ENCODE measurements at places on chromosomes 12 and 14.

GRCh38 chr12:66438601-66439000 lies 136.3 kb downstream of the HELB start:
- DNase-seq = no peak

DNA sequence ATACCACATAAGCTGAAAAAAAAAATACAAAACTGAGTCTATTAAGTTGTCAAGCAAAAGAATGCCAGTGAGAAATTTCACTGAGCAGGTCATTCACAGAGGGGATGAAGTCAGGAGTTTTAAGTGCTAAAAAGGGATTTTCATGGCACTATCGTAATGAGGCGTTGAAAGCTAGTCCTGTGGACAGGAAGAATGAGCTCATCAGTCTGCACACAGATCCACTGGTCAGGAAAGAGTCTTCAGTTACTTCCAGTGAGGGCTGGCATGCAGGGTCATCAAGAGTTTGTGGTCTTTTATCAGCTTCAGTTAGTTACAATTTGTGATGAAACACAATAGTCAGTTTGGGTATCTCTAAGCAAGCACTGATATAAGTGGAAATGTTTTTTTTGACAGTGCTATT lies 88.1 kb upstream of the WSCD2 start:
- no peak for DNase-seq

GRCh38 chr12:12017798-12018197 lies 52.9 kb upstream of the BCL2L14 start:
- no peak for DNase-seq

DNA sequence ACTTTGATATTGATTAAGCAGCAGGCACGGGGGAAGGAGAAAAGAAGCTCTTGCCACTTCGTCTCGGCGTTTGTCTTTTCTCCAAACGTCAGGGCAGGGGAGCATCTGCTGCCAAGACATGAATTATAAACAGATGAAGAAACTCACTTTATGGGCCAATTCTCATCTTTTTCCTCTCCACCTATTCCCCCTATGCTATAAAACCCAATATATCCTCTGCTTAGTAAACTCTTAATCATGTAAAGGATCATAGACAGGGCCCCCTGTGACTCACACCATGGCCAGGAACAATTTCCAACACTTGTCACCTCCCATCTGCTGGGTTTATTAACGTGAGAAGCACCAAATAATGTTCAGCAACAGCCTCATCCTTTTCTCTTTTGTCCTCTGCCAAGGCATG lies 1092.1 kb upstream of the TMEM132C start:
- DNase-seq = no peak

- DNase-seq = no peak
Measured at GRCh38 chr12:95396849-95397468, 77.0 kb upstream of the METAP2 start.

DNA sequence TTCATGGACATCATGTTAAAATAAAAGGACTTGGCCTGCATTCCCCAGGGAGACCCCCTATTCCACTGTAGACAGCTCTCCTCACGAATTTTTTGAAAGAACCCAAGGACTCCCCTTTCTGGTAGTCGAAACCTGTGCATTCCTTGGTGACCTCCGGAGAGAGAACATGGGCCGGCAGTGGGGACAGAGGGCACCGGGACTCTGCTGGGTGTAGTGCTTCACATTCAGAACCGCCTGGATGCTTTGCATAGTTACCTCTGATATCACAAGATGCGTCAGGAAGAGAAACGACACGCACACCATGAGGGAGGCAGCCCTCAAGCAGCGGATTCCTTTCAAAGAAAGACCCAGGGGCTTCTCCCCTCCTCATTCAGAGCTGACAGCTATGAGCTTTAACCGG lies 9.7 kb downstream of the CKAP4 start:
- no peak for DNase-seq

GRCh38 chr14:75909630-75910029 lies 72.2 kb downstream of the TGFB3 start:
- no peak for DNase-seq

- no peak for DNase-seq
Measured at GRCh38 chr12:87796961-87797516, 232.2 kb downstream of the C12orf50 start.

DNA sequence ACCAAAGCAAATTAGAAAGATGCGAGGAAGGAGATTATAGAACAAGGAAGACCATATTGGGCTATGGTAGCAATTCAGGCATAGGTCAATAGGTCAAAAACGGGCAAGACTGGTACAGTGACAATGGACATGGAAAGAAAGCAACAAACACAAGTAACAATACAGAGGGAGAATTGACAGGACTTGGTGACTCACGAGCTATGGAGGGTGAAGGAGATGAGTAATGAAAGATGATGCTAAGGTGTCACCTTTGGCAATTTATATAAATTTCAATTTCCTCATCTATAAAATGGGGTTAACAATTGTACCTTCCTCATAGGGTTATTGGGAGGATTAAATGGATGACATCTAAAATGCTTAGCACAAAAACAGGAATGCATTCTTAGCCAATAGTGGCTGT lies 15.1 kb upstream of the DUSP16 start:
- no peak for DNase-seq

DNA sequence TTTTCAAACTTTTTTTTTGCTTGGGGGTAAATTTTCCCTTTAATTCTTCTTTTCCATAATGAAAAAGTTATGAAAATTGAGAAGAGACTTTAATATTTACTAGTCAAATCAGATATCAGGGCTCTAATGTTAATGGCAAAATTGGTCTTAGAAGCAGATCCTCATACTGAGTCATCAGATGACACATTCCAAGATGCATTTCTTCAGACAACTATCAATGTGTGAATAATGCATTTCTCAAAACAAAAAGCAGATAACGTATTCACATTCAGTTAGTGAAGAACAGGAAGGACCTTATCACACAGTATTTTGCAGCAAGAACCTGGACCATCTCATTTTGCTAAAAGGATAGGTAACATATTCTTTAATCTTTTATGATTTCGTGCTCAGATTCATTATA lies 130.7 kb downstream of the GPHN start:
- DNase-seq = no peak

DNA sequence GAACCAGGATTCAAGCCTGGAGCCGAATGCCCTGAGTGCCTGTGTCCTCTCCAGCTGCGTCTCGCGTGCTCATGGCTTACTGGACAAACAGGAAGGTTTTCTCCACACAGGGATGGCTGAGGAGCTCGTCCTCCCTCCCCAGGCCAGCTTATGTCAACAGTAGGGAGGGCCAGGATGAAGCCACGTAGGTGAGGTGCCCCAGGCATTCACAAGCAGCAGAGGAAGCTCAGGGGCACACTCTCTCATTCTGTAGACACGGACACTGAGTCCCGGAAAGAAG lies 49.3 kb downstream of the TRPV4 start:
- DNase-seq = no peak

- no peak for DNase-seq
Measured at GRCh38 chr12:110165540-110166159, 41.5 kb downstream of the IFT81 start.

DNA sequence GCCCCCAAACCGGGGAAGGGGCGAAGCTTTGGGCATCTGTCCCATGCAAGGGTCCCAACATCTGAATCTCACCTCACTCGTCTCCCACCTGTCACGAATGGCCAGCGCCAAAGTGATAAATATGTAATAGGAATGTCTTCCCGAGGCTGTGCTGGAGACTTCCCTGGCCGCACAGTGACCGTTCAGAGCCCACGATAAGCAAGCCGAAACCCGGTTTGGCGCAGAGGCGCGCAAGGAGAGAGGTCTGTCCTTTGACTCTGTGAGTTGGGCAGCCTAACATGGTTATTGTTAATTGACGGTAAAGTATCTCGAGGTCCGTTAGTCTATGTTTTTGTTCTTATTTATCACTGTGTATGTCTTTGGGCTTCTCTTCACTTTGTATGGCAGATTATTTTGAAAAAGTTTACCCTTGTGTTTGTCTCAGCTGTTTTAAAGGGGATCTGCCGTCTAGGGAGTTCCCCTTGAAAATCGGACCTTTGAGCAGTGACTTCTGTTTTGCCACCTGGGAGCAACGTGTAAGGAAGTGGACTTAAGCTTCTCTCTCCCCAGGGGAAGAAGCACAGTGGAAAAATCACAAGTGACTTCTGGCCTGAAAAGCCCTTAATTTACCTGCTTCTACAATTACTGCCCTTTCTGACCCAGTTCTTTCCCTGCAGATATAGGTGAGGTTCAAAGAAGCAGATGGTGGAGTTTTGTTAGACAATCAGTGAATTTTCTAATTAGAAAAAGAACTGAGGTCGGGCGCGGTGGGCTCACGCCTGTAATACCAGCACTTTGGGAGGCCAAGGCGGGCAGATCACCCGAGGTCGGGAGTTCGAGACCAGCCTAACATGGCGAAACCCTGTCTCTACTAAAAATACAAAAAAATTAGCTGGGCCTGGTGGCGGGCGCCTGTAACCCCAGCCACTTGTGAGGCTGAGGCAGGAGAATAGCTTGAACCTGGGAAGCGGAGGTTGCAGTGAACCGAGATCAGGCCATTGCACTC lies 1.1 kb upstream of the TM9SF1 start:
- DNase-seq = no peak

GRCh38 chr14:47332106-47332505 lies 343.3 kb downstream of the MDGA2 start:
- no peak for DNase-seq

DNA sequence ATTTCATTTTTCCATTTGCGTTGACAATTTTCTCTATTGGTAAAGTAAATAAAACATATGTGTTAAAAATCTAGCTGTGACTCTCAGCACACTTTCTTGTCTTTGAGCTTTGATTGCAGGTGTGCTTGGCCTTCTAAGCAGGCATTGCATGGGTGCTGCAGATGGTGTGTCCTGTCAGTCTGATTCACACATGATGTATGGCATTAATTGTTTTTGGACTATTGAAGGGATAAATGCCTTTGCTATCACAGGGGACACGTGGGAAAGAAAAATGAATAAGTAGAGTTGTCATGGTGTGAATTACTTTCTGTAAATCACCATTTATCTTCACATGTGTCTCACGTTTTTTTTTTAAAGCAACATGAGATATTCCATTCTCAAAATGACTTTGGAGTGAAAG lies 211.3 kb upstream of the NAV3 start:
- DNase-seq = no peak
